ENCODE measurements at places on chromosomes 3 and 15.
A peak's percentile ranks its signal among the peaks of the same experiment; 100 is the strongest.

GRCh38 chr15:101391981-101392640 lies 97.1 kb upstream of the SNRPA1 start:
- no peak for DNase-seq

DNA sequence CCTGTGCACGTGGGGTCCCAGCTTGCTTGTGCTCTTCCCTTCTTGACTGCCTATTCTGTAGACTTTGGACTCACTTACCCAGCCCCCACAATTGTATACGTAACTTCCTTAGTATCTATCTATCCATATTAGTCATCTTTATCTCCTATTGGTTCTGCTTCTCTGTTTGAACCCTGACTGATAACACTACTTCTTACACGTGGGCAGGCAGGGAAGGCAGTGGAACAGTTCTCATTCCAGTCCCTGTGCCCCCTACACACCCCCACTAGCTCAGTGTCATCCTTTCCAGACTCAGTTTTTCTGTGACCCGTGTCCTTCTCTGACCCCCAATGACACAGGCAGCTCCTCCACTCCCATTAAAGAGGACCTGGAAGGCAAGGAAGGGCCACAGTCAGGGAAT lies 74.2 kb upstream of the FBN1 start:
- no peak for DNase-seq

- no peak for DNase-seq
Measured at GRCh38 chr15:95699578-95699977, 630.9 kb upstream of the NR2F2 start.

DNA sequence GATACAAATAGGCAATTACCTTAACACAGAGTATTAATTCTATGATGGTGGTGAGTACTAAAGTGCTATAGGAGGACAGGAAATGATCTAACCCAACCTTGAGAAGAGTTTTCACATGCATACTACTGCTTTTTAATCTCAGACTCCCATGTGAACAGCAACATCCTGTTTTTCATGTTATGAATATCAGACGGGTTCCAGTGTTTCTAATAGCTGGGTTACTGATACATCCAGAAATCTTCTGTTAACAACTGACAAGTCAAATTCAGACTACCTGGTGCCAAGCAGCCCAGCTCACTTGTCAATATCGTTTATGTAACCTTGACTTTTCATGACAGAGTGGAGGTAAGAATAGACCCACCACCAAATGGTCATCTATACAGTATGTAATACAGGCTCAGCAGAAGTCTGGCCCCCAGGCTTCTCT lies 220.2 kb upstream of the COL8A1 start:
- DNase-seq: no peak

DNA sequence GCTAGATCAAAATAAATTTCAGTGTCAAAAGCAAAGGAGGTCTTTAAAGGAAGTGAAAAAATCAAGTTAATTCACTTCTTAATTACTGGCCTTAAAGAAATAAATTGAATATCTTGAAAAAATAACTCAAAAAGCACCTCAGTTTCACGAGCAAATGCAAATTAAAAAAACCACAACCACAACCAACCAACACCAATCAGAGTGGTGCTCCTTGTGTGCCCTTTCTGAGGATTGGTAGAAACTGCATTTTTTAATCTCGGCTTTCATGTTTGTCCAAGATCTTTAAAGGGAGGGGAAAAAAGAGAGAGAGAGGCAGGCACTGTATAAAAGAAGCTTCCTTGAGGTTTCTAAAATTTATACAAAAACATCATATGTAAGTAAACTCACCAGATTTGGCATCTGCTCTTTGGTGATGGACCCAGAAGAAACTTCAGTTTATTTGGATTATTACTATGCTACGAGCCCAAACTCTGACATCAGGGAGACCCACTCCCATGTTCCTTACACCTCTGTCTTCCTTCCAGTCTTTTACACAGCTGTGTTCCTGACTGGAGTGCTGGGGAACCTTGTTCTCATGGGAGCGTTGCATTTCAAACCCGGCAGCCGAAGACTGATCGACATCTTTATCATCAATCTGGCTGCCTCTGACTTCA lies at the start of gene GPR15:
GPR15 (plus strand) TSS at position 357 of the 653 bp plus-strand sequence; CDS start at position 413, 56 bp downstream.
- no peak for DNase-seq

- no peak for DNase-seq
Measured at GRCh38 chr3:188082031-188082430, 71.9 kb upstream of the LPP start.

DNA sequence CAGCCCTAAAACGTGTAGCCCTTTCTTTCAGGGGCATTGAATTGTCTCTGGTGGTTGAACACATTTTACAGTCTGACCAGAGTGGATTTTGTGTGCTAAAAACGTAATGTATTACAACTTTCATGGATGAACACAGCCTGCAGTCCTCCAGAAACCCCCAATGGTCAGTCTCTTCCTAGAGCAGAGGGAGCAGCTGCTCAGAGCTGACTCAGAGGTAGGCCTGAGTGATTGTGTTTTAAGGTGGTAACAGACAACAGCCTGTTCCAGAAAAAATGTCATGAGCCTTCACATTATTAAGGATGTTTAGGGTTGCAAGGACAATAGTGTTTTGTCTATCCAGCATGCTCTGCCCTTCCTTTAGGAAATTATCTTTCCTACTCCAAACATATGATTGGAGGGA lies 34.5 kb upstream of the CTNNB1 start:
- no peak for DNase-seq

DNA sequence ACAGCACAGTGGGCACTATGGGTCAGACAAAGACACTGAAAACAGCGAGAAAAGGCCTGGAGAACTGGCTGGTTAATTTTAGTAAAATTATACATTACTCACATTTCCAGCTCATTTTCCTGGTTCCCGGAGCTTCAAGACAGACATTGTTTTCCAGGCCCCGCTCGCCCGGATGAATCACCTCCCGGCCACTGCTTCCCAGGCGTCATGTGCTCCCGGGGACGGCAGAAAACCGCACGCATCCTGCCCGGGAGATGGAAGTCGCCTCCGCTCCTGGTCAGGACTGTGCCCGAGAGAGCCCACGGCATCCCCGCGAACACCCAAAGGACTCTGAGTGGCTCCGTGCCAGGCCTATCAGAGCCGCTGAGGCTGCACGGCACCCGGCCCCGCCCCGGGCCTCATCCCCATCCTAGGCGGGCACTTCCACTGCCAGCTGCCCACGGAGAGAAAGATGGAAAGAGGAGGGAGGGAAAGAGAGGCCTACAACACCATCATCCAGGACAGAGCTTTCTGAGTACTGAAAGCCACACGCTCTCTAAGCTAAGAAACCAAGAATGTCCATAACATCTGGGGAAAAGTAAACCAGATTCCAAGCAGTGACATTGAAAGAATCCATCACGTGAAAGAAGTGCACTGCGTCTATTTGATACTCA lies 75.1 kb downstream of the VGLL4 start:
- DNase-seq: no peak

- no peak for DNase-seq
Measured at GRCh38 chr3:54564374-54564925, 363.4 kb downstream of the LRTM1 start.

GRCh38 chr3:53295410-53295809 lies 39.6 kb upstream of the TKT start:
- no peak for DNase-seq

DNA sequence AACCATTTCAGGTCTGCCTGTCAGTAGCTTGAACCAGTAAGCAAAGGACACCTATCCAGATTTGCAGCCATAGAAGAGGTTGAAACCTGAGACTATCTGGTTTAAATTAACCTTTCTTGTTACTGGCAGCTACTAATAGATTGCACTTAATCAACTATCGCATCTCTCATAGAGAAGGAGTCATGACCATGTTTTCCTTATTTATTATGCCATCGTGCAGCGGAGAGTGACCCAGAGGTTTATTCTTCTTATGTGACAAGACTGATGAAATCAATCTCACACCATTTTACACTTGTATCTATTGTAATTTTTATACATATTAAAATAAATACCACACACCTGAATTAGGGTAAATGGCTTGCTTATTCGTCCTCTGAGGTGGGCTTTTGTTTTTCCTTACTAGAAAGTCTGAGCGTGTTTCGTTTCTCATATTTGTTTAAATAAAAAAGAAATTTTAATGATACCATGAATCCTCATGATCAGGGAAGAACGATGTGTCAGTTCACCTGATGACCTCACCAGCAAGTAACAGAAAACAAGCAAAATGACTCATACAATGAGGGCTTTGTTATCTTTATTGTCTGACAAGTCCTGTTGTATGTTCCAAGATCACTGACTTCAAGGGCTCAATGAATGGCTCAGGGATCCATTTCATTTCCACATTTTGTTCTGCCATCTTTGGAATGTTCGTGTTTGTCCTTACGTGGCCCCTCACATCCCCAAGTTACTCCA lies 379.5 kb upstream of the DPH6 start:
- no peak for DNase-seq

DNA sequence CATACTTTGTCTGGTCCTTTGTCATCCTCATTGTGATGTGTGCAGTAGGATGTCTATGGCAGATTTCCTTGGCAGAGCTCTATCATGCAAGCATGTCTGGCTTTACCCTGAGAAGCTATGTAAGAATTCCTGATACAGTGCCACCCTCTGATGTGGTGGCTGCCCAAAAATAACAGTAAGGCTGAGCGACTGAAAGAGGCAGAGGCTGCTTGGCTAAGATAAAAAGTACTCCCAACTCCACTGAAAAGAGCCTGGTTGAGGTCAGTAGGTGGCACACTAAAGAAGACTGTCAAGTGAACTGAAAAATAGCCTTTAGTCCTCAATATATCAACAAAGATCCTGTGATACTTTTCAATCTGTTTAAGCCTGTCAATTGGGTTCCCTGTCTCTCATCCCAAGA lies 31.7 kb downstream of the BTLA start:
- no peak for DNase-seq

DNA sequence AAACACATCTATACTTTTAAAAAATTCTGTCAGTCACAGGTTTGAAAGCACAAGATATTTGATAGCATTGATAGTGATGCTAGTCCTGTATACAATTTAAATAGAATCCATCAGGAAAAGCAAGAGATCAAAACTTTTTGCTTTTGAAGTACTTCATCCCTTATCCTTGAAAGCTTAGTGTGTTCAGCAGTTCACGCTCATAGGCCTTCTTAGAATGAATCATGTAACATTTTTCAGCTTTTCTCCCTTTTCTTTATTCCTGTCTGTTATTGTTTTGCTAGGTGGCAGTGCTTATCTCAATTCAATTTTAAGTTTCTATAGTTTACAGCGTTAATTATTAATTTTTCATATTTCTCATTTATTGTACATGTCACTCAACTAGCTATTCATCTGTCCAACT lies 69.1 kb downstream of the FGF7 start:
- DNase-seq: no peak

- DNase-seq: peak; percentile 24
Measured at GRCh38 chr3:37779289-37780152, 82.2 kb upstream of the CTDSPL start.

- DNase-seq: no peak
Measured at GRCh38 chr15:60362321-60363086, 35.3 kb downstream of the ANXA2 start.

DNA sequence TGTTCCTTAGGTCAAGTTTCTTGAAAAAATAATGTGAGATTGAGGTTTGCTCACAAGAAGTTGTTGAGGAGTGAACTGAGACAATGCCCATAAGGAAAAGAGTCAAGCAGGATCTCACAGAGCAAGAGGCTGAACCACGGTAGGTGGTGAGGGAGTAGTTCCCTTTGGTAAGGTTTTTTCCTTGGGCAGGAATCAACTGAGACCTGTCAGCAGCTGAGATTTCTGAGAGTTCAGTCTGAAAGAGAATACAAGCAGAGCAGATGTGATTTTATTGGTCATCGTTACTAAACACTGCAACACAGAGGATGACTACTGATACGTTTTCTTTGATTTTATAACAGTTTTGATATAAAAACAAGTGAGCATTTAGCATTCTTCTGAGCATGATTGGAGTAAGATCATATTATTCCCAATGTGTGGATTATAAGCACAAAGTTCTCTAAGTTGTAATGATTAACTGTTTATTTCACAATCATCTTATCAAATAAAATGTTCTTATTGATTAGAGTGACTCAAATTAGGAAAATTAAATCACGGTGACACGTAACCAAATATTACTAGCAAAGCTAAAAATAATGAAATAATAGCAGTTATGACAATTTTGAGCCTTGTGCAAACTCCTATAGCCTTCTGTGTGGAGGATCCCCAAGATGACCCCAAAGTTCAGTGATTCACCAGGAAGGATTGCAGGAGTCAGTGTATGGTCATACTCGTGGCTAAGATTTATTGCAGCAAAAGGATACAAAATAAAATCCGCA lies 346.2 kb upstream of the ZNF717 start:
- no peak for DNase-seq

DNA sequence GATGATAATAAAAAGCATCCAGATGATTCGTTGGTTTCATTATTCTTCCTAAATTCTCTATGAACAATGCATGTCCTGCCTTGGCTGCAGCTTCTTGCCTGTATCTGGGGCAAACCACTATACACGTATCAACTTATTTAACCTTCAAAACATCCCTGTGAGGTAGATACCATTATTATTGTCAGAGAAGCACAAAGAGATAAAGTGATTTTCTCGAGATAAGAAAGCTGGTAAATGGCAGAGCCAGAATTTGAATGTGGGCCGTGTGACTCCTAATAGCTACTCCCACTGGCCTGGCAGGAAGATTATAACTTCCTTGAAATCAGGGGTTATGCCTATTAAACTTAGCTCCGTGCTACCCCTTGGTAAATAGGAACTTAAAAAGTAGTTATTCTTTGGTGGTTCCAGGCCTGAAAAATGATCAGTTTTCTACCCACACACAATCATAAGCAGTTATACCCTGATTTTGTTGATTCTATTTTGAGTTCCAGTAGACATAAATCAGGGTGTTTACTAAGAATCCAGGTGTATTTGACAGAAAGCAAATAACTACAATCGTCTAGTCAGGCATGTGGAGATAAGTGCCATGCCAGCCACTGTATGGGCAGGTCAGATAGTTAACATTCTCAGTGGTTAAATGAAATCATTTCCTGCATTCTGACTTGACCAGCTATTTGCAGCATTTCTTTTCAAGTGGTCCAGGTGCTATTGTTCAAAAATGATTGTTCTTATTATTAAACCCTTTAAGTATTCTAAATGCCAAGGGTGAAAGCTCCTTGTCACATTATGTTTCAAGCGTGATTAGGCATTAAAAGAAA lies 99.2 kb upstream of the LRRN1 start:
- DNase-seq: no peak

DNA sequence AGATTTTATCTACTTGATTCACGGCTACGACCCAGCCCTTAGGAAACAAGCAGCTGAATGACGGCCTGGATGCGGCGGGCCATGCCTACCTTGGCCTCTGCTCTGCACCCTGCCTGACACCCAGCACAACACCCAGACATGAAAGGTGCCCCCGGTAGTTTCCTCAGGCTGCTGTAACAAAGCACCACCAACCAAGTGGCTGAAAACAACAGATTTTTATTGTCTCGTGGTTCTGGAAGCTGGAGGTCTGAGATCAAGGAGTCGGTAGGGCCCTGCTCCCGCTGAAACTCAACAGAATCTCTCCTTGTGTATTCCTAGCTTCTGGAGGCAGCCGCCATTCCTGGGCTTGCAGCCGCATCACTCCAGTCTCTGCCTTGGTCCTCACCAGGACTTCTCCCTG lies 111.7 kb downstream of the ADCY5 start:
- no peak for DNase-seq

DNA sequence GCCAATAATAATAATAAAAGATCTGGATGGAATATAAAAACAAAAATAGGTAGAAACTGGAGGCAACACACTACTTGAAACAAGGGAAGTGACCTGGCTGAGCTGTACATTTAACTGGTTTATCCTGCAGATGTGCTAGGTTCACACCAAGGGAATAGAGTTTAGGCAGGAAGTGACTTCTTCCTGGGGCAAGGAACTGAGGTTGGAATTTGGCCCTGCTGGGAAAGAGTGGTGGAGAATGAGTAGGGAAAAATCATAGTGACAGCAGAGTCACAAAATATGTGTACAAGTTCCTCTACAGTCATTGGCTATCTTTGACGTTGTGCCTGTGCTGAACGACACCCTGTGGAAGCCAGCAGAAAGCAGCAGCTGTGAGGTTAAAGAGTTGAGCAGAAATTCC lies 44.1 kb downstream of the ARHGAP11B start:
- DNase-seq: no peak
